Prostate gland (tissue), 2 donors: ENCODE measurements at places on chromosomes 3 and 15.

DNA sequence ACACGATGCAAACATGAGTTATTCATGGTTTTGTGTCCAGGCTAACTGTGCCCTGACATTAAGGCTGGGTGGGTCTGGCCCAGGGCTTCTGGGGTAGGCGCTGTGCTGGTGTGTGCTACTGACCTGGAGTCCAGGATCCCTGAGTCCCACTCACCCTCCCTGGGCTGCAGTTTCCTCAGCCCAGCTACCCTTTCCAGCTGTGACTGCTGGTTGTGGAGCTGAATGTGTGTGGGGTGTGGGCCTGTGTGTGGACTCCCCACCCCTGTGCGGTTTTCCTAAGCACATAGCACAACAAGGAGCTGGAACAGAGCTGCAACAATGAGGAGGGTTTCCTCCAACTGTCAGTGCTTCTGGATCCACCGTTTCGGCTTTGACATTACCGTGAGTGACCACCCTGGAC, 38.0 kb downstream of the SMAD3 start:
- H3K4me3 ChIP-seq, result no peak overlapping the region
- no peak for DNase-seq

GRCh38 chr3:79953591-79954101, 185.8 kb upstream of the ROBO1 start:
- H3K36me3 ChIP-seq, result no peaks in the 10 kb centered on the region
- no peak overlapping the region for H3K4me3 ChIP-seq
- no peak for DNase-seq
- no peaks in the 10 kb centered on the region for H3K4me1 ChIP-seq
- H3K27me3 ChIP-seq, result no peaks in the 10 kb centered on the region
- H3K27ac ChIP-seq, result no peak overlapping the region

DNA sequence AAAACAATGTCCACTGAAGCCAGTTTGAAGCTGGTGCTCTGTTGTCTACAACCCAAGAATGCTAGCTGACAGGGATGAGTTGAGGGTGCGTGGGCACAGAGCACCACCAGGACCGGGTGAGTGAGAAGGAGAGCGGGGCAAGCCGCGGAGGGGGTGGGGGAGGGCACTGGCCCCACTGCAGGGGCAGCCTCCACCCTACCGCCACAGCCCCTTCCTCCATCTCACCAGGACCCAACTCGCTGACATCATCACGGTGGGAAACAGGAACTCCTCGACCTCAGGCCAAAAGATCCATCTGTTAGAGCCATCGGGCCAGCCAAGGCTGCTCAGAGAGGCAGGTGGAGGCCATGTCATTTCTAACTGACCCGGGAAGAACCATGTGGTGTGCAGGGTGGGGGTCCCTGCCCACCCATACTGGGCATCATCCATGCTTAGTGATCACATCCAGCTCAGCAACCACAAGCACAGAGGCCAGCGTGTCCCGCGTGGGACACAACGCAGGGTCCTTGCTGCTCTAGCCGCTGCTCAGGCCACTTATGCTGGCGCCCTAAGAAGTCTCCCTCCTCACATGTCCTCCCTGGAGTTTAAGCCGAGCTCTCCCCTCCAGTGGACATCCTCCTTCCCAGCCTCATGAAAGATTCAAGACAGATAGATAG, 57.6 kb upstream of the GATA2 start:
- H3K27me3 ChIP-seq, result no peaks in the 10 kb centered on the region
- H3K36me3 ChIP-seq, result no peaks in the 10 kb centered on the region

GRCh38 chr3:172513488-172513887, 9.7 kb downstream of the TNFSF10 start:
- peaks cover 3% of the 10 kb centered on the region for H3K36me3 ChIP-seq
- no peak overlapping the region for H3K4me3 ChIP-seq
- H3K4me1 ChIP-seq, result peaks cover 21% of the 10 kb centered on the region

DNA sequence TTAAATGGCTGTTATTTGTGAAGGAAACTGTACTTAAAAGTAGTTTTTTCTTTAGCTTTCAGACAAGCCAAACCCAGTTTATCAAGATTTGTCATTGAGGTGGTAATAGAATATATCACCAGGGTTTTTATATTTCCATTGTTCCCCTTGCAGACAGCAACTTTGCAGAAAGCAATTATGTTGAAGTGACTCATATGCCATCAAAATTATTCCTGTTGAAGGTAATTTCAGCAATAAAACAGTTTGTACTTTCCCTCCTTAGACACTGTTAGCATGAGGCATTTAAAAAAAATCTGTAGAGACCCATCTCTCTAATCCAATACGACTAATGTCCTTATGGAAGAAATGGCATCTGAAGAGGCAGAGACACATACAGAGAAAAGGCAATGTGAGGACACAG, 219.0 kb downstream of the NFKBIZ start:
- DNase-seq, result no peak
- no peaks in the 10 kb centered on the region for H3K36me3 ChIP-seq
- H3K4me1 ChIP-seq, result no peaks in the 10 kb centered on the region
- H3K4me3 ChIP-seq, result no peak overlapping the region
- no peak overlapping the region for H3K27ac ChIP-seq

GRCh38 chr15:58378241-58379085, 53.3 kb upstream of the LIPC start:
- no peaks in the 10 kb centered on the region for H3K36me3 ChIP-seq
- H3K27ac ChIP-seq, result no peak overlapping the region
- no peaks in the 10 kb centered on the region for H3K4me1 ChIP-seq
- H3K27me3 ChIP-seq, result no peaks in the 10 kb centered on the region

DNA sequence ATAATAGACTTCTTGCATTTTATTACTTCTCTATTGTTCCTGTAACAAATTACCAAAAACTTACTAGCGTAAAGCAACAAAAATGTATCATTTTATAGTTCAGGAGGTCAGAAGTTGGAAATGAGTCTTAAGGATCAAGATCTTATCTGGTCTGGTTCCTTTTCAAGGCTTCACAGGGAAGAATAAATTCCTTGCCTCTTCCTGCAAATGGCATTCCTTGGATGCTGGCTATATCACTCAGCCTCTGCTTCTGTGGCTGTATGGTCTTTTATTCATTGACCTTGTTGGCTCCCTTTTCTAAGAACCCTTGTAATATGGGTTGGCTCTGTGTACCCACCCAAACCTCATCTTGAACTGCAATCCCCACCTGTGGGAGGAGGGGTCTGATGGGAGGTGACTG, 478.4 kb upstream of the THBS1 start:
- H3K27ac ChIP-seq, result no peak overlapping the region
- H3K4me1 ChIP-seq, result no peaks in the 10 kb centered on the region
- DNase-seq, result no peak
- H3K27me3 ChIP-seq, result no peaks in the 10 kb centered on the region
- no peaks in the 10 kb centered on the region for H3K36me3 ChIP-seq

- no peak overlapping the region for H3K4me3 ChIP-seq
- H3K27me3 ChIP-seq, result no peaks in the 10 kb centered on the region
- H3K27ac ChIP-seq, result no peak overlapping the region
- no peaks in the 10 kb centered on the region for H3K36me3 ChIP-seq
- H3K4me1 ChIP-seq, result no peaks in the 10 kb centered on the region
These were observed 16.6 kb downstream of the TMOD3 start for GRCh38 chr15:51846066-51846462.

DNA sequence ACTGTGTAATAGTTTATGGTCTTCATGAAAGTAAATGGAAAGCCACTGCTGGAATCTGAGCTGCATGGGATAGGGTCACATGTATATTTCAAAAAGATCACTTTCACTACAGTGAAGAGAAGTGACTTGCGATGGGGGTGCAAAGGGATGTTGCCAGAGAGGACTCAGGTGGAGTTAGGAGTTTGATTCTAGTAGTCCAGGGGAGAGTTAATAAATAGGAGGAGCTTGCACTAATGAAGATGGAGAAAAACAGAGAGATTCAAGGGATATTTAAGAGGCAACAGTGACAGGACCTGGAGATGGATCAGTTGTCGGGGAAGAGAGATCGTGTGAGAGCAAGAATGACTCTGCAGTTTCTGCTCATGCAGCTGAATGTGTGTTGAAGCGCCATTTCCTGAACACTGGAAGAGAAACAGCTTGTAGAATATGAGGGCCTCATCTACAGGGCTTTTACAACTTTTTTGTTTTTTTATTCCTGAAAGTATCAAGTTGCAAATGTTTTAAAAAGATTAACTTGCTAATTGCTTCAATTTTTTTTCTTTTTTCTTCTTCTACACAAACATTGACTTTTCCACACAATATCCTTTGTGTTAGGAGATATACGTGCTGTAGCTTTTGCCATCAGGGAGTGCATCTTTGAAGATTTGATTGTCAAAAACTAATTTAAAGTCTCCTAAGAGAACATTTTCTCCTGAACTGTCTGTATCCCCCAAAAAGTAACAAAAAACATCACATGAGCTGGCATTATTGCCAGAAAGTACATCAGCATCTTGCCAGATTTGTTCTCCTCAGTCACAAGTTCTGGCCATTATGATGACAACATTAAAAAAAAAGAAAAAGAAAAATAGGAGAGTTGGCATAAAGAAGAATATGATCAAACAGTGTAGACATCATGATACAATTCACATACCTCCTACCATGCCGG, 37.5 kb downstream of the SETMAR start:
- H3K4me1 ChIP-seq, result no peaks in the 10 kb centered on the region
- H3K27ac ChIP-seq, result peak overlapping the region; percentile 53
- H3K27me3 ChIP-seq, result no peaks in the 10 kb centered on the region
- DNase-seq, result no peak
- H3K36me3 ChIP-seq, result no peaks in the 10 kb centered on the region
- no peak overlapping the region for H3K4me3 ChIP-seq

- no peaks in the 10 kb centered on the region for H3K4me1 ChIP-seq
- no peak for DNase-seq
- no peaks in the 10 kb centered on the region for H3K27me3 ChIP-seq
- H3K4me3 ChIP-seq, result no peak overlapping the region
- no peak overlapping the region for H3K27ac ChIP-seq
- no peaks in the 10 kb centered on the region for H3K36me3 ChIP-seq
These were observed 2.6 kb downstream of the SPATA12 start for GRCh38 chr3:57063032-57063431.

DNA sequence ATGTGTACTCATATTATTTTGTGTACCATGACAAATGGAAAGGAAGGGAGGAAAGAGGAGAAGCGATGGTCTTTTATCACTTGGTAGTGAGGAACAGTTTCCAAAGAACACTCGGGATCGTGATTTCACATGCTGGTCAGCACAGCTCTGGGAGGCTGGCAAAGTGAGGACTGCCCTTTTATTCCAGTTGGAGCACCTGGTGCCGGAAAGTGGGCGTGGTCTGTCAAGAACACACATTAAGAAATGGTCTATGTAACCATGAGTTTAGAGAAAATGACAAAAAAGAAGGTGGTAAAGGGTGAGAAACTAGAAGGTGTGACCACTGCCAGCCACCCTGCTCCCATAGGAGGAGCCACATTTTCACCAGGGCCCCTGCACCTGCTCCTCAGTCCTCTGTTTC, 7.0 kb upstream of the TSEN2 start:
- no peak for DNase-seq
- no peaks in the 10 kb centered on the region for H3K36me3 ChIP-seq
- no peak overlapping the region for H3K4me3 ChIP-seq

DNA sequence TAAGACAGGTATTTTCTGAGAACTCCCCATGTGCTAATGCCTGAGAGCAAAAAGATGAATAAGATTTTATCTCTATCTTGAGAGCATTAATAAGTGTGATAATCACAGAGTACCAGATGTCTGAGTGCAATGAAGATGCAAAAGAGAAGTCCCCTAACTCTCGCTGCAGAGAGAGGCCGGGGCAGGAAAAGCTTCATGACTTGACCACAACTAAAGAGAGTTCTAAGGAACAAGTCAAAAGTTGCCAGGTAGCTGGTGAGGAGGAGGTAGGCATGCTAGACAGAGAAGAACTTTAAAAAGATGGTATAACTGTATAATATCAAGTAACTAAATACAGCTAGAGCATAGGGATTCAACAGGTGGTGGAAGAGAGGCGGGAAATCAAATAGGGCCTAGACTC, 28.8 kb downstream of the MTMR10 start:
- H3K4me3 ChIP-seq, result no peak overlapping the region
- no peak for DNase-seq
- H3K27ac ChIP-seq, result no peak overlapping the region
- no peaks in the 10 kb centered on the region for H3K27me3 ChIP-seq
- no peaks in the 10 kb centered on the region for H3K4me1 ChIP-seq

DNA sequence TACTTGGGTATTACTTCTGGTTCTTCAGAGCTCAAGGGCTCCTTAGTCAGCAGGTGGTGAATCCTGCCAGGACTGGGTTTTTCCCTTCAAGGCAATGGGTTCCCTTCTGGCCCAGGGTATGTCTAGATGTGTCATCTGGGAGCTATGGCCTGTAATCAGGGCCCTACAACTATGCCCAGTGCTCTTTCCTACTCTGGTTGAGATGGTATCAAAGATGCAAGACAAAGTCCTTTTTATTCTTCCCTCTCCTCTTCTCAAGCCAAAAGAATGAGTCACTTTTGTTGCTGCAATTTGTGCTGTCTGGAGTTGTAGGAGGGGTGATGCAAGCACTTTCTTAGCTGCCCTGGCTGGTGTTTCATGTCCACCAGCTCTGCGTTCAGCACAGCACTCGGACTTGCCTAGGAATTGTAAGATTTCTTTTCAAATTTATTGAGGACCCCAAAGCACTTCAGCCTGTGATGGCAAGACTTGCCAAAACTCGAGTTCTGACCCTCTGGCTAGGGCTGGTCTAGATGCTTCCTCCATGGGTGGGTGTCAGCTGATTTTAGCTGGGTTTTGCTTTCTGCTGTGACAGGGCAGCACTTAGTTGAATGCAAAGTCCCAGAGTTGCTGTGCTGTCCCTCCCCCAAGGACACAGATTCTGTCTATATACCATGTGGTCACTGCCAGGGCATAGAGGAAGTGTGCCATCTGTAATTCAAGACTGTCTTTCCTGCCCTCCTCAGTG, 129.2 kb upstream of the CBLB start:
- no peaks in the 10 kb centered on the region for H3K27me3 ChIP-seq
- no peak overlapping the region for H3K4me3 ChIP-seq

DNA sequence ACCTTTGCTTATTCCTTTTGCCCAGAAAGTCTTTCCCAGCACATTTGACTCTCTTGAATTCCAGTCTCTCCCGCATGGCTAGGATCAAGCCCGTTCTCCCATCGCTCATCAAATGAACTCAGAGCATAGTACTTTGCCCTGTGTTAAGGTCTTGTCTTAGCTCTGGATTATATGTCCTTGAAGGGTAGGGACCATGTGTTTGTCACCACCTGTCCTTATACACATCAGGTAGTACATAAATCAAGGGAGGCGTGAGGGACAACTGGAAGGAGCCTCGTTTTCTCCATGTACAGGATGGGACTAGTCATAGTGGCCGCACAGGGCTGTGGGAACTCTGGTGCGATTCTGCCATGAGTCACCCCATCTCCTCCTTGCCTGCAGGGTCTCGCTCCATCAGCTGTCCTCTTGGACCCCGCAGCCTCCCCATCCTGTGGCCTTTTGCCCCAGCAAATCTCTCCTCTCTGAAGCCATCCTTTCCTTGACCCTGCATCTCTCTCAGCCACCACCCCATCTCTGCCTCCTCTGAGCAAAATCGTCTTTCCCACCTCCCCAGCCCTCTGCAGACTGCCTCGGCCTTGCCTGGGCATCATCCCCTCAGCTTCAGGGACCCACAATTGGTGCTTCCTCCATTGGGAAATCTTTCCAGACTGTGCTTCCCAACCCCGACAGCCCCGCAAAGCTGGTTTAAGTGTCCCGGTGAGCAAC, 33.4 kb upstream of the RAB6B start:
- H3K27me3 ChIP-seq, result no peaks in the 10 kb centered on the region
- no peak overlapping the region for H3K4me3 ChIP-seq
- peaks cover 3% of the 10 kb centered on the region for H3K4me1 ChIP-seq
- H3K36me3 ChIP-seq, result no peaks in the 10 kb centered on the region
